Fibroblast of lung (primary cell): ENCODE measurements at places on chromosomes 1 and 21. TPM values are rescaled to one million over a fixed set of nuclear protein-coding genes. Genes with fewer than 3 reads are reported as not detected.

Gene CNR2
- not detected in 2 replicates for total RNA-seq

- DNase-seq, result peak; percentile 18
These were observed 668.4 kb downstream of the KCNT2 start for GRCh38 chr1:195939844-195940243.

Gene TIMM17A
- total RNA-seq, result 41.9 and 47.7 TPM in 2 replicates

Gene C2CD4D
- not detected in 2 replicates for total RNA-seq

DNA sequence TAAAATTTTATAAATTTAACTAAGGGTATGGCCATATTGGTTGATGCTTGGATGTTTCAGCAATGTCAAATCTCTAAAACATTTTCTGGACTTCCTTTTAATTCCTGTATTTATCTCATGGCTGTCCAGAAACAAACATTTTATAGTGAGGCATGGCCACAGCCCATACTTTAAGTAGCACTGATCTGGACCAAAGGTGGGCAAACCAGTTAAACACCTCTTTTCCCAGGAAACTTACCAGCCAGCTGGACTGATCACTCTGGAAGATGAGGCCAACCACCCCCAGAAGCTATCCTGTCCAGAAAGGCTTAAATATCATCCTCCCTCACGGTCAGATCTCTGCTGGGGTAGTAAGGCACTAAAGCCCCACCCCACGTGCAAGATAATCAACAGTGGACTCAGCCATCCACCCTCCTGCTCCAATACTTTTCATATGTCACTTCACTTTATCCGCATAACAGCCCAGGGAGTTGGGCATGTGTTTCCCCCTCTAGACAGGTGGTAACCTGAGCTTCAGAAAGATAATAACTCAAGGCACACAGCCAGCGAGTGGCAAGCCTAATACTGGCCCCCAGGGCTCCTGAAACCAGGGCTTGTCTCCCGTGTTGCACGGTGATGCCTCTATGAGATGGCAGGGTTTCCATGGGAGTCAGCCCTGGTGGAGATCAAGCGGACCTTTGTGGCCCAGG is 120.5 kb upstream of the NGF start:
- no peak for DNase-seq

GRCh38 chr1:20462397-20462796 is 23.6 kb downstream of the CAMK2N1 start:
- DNase-seq, result no peak

Gene KIAA0040
- total RNA-seq, result under 0.01 and 0.17 TPM in 2 replicates

DNA sequence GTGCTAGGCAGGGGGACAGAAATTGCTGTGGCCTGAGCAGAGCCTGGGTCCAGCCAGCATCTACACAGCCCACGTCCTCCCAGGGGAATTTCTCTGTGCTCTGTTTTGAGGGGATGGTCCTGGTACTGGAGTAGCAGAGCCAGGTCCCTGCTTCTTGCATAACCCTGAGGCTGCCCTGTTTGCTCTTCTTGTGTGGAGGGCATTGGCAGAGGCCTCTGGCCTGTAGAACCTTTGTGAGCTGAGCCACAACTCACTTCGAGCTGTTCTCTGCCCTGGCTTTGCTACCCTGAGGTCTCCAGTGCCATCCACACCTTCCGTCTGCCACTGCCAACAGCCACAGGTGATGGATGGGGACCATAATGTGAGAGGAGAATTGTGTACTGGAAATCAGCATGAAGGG is 101.9 kb downstream of the KCNJ15 start:
- DNase-seq, result no peak

Gene RCAN3
- 2.3 and 5.0 TPM in 2 replicates for total RNA-seq

DNA sequence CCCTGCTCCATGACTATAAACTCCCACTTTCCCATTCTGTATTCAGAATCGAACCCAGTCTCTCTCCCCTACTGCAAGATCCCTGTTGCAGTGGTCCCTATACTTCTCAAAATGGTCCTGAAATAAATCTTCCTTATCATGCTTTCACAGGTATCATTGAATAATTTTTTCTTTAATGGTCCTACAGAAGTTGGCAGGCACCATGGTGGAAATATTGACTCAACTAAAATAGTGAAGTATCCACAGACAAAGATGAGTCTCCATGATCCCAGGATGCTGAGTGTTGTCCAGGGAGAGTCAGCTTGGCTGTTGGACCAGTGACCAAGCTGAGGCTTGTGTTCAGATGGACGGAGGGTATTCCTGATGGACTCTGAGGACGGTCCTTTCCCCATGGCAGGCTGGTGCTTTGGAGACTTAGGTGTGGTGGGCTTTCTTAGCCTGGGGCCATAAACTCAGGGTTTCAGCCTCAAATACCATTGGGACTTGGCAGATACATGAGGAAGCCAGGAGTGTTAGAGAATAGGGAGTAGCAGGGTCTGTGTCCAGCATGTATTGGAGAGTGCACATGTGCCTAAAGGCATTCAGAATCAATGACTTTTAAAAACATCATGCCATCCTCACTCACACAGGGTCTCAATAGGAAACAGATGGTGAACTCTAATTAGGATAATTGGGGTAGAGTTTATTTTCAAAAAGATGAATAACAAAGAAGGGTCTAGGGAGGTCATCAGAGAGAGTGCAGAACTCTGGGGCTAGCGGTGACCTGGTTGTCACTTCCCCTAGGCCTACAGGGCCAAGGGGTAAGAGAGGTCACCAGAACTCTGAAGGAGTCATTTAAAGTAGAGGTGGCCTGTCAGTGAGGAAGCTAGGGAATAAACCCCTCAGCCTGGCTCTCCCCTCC is 19.8 kb downstream of the TINAGL1 start:
- no peak for DNase-seq
